ENCODE measurements at places on chromosomes 3 and 15.

DNA sequence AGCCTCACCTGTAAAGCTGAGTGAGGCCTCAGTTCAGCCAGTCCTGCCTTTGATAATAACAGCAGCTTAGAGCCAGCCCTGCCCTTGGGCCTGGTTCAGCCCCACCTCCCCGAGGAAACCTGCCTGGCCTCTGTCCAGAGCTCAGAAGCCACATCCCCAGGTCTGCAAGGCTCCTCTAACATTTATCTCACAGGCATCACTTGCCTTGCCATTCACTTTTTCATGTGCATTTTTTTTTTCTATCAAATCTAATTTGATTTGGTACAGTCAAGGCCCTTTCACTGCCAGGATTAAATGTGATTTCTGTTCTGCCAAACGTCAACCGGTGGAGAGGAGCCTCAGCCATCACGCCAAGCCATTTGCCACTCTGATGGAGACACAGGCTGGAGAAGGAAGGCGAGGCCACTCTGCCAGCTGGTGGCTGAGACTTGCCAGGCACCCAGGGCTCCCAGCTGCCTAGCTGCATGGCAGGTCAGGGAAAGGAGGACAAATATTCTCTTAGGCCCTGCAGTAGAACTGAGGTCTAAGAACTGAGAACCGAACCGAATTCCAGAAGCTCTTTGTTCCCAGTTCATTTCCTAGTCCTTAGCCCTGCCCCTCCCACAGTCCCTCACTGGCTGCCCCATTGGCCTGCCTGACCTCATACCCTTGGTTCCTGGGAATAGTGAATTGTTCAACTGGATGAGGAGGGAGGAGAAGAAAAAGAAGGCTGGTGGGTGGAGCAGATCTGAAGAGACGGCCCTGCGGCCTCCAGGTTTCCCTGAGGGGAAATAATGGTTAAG lies 76.4 kb downstream of the SPSB4 start:
- no peak for DNase-seq

GRCh38 chr3:41532976-41533375 lies 333.7 kb downstream of the CTNNB1 start:
- no peak for DNase-seq

GRCh38 chr15:65819563-65819960 lies 27.5 kb upstream of the DENND4A start:
- no peak for DNase-seq

- DNase-seq, result no peak
These were observed 54.1 kb upstream of the FURIN start for GRCh38 chr15:90814191-90814821.

DNA sequence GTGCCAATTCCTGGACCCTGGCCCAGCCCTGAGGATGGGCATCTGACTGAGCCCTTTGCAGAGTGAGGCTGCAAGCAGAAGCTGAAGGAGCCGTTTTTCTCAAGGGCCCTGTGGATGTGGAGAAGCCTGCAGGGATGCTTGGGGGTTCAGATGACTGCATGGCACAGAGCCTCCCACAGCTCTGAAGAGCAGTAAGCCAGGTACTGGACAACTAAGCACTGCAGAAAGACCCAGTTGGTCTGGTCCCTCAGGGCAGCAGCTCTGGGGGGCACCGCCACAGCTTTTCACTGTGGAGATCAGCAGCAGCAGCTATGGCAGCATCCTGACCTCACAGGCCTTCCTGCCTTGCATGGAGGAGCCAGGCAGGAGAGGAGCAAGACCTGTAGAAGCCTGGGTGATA lies 67.6 kb downstream of the CRYGS start:
- DNase-seq, result no peak

GRCh38 chr3:83034806-83035703 lies 1273.6 kb upstream of the GBE1 start:
- DNase-seq, result no peak

GRCh38 chr15:83559310-83559966 lies 94.5 kb upstream of the ADAMTSL3 start:
- no peak for DNase-seq

- DNase-seq, result no peak
These were observed 47.9 kb upstream of the LIPC start for GRCh38 chr15:58383876-58384275.

- DNase-seq, result no peak
These were observed 1.8 kb downstream of the OTOL1 start for GRCh38 chr3:161498259-161498921.

DNA sequence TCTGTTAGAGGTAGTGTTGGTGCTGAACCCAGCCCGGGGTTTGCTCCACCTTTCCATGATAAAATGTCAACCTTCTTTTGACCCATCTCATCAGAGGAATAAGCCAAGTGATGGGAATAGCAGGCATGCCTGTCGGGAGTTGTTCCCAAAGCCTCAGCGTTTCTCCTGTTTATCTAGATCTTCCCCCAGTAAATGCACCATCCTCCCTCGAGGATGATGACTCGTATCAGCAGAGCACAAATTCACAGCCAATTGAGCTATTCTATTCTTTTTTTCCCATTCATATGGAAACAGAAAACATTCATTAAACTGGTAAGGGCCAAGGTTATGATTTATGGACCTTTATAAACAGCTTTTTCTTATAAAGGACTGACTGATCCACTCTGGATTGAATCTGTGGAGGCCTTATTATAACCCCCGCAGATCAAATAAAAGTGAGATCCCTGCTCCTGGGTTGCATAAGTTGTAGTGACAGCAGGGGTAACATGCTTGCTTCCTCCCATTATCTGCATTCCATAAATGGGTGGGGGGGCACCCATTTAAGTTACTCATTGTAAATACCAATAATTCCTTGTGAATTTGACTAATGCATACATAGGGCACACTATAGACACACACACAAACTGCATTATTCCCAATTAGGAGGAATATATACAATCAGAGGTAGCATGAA lies 207.3 kb downstream of the PLCL2 start:
- no peak for DNase-seq

- DNase-seq, result no peak
These were observed 133.7 kb upstream of the ALCAM start for GRCh38 chr3:105233010-105233409.

GRCh38 chr15:90817117-90818057 lies 51.0 kb upstream of the FURIN start:
- no peak for DNase-seq

DNA sequence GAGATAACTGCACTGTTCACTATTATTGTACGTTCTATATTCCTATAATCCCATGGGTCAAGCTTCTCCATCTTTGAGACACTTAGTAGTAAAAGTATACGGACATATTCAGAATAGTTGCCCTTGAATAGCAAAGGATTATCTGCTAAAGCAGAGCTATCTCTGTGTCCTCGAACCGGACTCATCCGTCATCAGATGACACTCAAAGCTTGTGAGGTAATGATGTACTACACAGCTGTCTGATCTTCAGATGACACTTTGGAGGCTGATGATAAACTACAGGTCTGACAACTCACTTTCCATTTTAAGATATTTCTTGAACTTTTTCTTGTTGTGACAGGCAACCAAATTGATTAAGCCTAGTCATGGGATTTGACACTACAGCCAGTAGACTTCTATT lies 240.2 kb downstream of the SCAPER start:
- no peak for DNase-seq

- no peak for DNase-seq
These were observed 2.5 kb upstream of the HHLA2 start for GRCh38 chr3:108293858-108294257.

- DNase-seq, result no peak
These were observed 277.9 kb upstream of the SEMA6D start for GRCh38 chr15:47439146-47440111.

- DNase-seq, result no peak
These were observed 17.8 kb downstream of the MAP2K1 start for GRCh38 chr15:66404532-66404931.

DNA sequence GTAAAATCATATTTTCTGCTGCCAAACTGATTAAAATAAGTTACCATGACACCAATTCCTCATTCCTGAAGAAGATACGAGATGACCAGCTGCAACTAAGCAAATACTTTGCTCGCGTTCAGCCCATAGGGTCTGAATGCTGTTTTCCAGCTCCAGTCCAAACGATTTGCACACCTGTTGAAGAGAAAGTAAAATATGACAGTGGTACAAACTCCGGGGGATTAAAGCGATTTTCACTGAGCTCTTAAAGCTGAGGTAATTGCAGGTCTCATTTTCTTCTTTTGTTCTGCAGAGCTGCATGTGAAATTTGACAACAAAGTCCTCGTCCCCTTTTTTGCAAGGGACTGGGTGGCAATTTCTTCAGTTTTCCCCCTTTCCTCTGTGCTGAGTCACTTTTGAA lies 118.4 kb downstream of the NR2F2 start:
- no peak for DNase-seq

GRCh38 chr15:85941186-85941855 lies 138.3 kb upstream of the AGBL1 start:
- DNase-seq, result no peak

DNA sequence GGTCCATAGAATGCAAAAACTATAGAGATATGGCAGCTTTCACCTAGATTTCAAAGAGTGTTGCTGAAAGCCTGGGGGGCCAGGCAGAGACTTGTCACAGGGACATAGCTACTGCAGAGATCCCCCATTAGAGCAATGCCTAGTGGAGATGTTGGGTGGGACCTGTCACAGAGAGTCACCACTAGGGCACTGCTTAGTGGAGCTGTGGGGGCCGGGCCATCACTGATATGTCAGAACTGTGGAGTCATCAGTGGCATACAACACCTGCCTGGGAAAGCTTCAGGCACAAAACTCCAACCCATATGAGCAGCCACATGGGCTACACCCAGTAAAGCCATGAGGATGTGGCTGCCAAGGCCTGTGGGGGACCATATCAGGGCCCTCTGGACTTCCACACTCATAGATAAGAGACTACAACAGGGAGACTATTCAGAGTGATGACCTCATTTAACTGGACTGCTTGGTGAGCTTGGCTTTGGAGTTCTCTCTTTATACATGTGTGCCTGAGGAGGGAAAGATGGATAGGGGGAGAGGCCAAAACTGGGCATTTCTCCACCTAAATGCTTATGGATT lies 176.3 kb downstream of the ZNF621 start:
- DNase-seq, result no peak

DNA sequence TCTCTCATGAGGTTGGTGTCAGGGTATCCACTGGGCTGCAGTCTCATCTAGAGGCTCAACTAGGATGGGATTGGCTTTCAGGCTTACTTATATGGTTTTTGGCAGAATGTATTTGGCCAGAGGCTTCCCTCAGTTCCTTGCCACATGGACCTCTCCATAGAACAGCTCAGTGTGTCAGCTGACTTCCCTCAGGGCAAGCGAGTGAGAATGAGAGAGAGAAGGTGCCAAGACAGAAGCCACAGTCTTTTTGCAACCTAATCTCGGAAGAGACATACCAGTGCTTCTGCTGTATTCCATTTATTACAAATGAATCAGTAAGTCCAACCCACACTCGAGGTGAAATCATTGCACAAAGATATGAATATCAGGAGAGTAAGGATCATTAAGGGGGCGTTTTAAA lies 129.2 kb downstream of the CCNL1 start:
- no peak for DNase-seq

GRCh38 chr15:92077353-92078085 lies 224.0 kb downstream of the SLCO3A1 start:
- DNase-seq, result peak; percentile 31

- DNase-seq, result no peak
These were observed 27.0 kb downstream of the C2CD4B start for GRCh38 chr15:62138124-62138523.

DNA sequence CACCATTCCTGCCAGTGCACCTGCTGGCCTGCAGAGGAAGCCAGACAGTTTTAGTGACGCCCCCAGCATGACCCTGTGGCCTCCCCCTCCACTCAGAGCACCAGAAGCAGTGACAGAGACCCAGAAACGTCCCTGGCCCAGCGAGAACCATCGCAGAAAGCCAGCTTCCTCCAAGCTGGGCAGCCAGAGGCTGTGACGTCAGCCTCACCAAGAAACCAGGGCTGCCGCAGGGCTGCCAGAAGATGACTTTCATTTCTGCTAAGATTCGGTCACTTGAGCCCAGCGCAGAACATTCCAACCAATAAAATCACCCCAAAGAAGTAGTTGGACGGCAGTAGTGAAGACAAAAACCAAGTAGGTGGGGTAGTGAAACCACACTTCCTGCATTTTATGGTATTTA lies 29.6 kb upstream of the RPL32 start:
- DNase-seq, result no peak

DNA sequence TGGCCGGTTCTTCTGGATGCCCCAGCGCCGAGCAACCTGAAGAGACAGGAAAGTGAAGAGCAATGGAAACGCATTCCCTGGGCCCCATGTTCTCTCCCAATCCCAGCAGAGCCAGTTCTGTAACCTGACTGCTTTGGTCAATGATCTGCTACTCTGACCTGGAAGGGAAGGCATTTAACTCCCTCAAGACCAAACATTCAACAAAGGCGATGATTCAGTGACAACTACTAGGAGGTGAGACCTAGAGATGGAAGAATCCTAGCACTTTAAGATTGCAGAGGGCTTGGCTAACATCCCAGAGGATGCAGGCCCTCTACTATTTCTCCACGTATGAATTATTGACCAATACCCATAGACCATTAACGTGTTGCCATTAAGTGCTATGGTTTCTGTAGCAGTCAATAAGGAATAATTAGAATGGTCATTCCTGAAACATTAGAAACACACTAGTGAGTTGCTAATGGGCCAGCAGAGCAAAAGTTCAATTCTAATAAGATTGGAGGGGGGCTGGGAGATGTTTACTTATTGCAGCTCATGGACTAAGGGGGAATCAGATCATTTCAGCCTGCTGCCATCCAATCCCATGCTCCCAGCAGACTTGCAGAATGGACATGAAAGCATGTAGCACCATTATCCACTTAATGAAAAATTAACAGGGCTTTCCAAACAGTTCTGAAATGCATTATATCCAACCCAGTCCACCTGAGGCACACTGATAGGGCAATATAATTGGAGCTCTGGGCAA lies 56.6 kb downstream of the ETV5 start:
- no peak for DNase-seq

DNA sequence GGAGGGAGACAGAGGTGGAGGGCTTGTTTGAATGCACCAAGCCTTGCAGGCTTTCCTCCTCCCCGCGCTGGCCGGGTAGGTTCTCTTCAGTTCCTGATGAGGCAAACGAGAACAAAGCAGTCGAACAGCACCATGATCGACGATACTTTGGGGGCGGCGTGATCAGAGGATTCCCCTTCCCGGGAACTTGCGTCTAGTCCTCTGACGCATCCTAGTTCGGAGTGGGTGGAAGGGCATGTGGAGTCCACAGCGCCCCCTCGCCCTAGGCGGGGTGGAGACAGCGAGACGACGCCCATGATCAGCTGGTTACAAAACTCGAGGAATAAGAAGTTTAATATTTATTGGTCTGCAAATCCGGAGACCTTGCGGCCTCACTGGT lies 452 bp upstream of the SV2B start:
- DNase-seq, result no peak

GRCh38 chr3:143533391-143533790 lies 314.9 kb downstream of the SLC9A9 start:
- DNase-seq, result no peak

DNA sequence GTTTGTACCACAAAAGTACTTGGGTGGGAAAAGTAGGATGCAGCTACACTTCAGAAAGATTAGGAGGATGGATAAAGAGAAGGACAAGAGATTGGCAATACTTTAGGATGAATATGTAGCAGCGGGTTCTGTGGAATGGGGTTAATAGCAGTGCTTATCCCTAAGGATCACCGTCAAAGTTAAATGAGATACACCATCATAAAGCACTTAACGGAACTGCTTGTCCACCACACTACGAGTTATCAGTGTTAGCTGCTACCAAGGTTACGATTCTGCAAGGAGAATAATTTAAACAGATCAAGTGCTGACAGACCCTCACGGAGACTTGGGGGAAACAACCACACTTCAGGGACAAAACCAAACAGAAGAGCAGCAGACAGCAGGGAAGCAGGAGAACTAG lies 963 bp downstream of the SHQ1 start:
- DNase-seq, result no peak

GRCh38 chr3:168165390-168166269 lies 69.9 kb upstream of the GOLIM4 start:
- DNase-seq, result no peak

Data from stimulated activated CD8-positive, alpha-beta memory T cell treated with anti-CD3 and anti-CD28 coated beads, Interleukin-4, amount 100 ng/mL, for 1 hour (primary cell).